ENCODE measurements at places on chromosomes 13 and 19.

DNA sequence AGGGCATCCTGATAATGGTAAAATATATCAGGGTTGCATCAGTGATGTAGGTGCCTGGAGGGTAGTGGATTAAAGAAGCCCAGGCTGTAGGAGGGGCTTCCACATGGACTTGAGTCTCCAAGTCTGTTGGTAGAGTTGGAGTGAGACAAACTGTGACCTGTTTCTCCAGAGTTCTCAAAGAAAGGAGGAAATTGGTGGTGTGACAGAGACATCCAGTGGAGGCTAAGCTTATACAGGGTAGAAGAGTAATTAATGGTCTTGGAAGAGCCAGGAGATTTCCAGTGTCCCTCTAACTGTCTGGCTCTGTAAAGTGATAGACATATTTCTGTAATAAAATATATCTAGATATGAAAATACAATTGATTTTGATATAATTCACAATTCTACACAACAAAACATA is 61.1 kb downstream of the GPC5 start:
- peak; percentile 22 for DNase-seq

- no peak for DNase-seq
Measured at GRCh38 chr19:8306235-8307054, 1.7 kb downstream of the CD320 start.

DNA sequence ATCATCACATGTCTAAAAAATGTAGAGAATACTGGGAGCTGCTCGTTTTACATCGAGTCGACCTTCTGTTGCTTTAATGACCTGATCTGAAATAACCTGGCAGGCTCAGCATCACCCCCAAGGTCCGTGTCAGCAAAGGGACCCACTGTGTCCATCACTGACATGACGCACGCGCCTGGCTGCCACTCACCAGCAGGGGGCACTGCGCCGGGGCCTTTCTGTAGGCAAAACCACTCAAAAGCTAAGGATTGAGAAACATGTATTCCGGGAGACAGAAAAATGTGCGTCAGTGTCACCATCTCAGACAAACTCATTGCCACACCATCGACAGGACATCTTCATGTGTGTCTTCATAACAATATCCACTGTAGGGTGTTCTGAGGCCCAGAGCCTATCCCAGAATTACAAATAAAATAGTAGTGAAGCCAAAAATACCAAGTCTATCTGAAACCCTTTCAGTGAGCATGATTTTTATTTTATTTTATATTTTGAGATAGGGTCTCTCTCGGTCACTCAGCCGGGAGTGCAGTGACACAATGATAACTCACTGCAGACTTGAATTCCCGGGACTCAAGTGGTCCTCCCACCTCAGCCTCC is 130.3 kb upstream of the LSM14A start:
- DNase-seq, result no peak

DNA sequence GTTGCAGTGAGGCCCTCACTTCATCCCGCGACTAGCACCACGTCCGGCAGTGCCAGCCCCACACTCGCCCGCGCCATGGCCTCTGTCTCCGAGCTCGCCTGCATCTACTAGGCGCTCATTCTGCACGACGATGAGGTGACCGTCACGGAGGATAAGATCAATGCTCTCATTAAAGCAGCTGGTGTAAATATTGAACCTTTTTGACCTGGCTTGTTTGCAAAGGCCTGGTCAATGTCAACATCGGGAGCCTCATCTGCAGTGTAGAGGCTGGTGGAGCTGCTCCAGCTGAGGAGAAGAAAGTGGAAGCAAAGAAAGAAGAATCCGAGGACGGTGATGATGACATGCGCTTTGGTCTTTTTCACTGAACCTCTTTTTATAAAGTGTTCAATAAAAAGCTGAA is 48.6 kb downstream of the NLRP12 start:
- no peak for DNase-seq

DNA sequence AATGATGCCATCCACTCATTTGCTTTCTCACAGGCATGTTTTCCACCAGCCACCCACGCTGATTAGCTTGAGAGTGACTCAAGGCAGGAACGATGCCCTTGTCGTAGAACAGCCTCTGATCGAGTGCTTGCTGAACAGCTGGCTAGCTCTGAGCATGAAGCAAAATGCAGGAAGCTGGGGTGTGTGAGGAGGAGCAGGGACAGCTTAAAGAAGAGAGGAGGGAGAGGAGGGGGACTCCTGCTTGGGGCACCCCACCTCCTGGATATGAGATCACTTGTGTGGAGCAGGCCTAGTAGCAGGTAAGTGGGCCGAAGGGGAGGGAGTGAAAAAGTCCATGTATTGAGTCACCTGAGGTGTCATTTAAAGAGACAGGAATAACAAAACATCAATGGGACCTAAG is 48.8 kb downstream of the IRS2 start:
- peak; percentile 41 for DNase-seq

DNA sequence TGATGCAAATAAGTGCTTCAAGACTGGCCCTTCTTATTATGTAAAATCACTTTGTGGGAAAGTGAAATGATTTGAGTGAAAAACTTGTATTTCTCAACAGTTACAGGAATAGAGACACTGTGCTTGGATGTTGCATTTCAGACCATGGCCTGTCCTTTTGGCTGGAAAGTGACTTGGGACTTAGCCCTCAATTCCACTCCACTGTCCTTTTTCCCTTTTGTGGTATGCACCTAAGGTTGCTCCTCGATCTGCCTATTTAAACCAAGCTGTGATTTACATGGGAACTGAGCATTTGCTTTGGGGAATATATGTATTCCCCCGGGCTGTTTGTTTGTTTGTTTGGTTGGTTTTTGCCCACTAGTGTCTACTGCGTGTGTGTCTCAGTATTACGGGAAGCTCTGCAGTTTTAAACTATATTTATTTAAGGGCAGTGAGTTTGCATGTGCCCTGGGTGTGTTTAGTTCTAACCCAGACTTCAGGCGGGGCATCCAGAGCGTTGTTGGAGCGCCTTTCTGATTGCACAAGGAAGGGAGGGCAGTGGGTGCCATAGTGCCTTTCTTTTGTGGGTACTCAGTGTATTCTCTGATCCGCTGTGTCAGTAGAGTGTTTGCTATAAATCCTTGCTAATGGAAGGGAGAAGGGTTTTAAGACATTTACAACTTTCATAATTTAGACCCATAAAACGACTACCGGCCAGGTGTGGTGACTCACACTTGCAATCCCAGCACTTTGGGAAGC is 18.2 kb upstream of the RNF113B start:
- DNase-seq, result no peak

- no peak for DNase-seq
Measured at GRCh38 chr19:11982526-11982925, 17.7 kb downstream of the ZNF763 start.

GRCh38 chr19:8910775-8911414 is 78.7 kb downstream of the MBD3L1 start:
- DNase-seq, result no peak

GRCh38 chr13:43805071-43805468 is 18.3 kb upstream of the ENOX1 start:
- no peak for DNase-seq

DNA sequence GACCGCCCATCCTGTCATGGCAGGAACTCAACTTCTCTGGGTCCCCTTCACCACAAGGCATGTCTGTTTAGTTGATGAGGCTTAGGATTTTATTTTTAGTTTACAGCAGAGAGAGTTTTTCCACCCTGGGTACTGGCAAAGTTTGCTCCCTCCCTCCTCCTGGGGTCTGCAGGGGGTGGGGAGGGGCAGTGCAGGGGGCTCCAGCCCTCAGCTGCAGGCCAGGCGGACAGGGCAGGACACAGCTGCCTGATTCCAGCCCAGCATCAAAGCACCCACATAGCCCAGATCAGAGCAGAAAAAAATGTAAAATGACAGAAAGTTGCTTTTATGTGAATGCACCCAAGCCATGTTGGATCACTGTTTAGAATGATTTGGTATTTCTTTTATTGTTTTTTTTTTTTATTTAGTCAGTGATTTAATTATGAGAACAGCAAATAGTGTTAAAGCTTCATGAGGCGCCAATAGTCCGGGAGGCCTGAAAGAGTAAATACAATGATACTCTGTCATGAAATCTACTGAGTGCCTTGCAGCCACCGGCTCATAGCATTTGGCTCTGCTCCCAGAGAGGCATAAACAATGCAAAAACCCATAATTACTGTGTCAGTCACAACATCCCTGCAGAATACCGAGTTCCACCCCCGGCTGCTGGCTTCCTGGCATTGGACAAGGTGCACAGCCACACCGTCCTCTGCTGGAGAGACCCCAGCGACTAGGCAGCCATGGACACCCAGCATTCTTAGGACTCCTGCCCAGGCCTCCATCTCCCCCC is 923.5 kb downstream of the UQCRFS1 start:
- no peak for DNase-seq

DNA sequence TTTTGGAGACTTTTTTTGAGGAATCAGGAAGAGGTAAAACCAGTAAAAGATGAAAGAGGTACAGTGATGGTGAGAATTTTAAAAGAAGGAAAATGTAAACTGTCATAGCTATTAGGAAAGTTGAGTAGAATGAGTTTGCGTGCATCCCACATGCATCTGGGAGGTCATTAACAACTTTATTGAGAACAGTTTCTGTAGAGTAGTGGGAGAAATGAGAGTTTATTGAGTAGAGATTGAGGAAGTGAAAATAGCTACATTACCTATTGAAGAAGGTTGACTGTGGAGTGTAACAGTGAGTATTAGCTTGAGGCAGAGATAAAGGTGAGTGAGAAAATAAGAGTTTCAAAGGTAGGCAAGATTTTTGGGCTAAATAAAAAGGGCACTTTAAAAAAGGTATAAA is 38.7 kb downstream of the BRCA2 start:
- DNase-seq, result no peak

GRCh38 chr19:14081797-14082674 is 3.5 kb downstream of the C19orf67 start:
- DNase-seq, result no peak

DNA sequence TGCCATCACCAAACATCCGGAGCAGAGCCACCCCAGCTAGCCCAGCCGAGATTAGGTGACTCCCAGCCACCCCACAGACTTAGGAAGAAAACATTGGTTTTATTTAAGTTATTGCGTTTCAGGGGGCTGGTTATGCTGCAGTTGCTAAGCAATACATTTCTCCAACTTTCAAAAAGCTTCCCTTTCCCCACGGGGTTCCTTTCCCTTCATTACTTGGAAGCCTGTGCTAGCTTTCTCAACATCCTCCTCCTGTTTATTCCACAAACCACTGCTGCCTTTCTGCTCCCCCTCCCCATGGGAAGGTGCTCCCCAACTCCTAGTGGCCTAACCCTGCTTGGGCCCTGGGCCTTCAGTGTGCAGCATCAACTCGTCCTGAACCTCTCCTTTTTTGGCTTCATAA is 52.6 kb downstream of the CDADC1 start:
- no peak for DNase-seq

- DNase-seq, result no peak
Measured at GRCh38 chr13:103104340-103104739, 38.1 kb upstream of the SLC10A2 start.

DNA sequence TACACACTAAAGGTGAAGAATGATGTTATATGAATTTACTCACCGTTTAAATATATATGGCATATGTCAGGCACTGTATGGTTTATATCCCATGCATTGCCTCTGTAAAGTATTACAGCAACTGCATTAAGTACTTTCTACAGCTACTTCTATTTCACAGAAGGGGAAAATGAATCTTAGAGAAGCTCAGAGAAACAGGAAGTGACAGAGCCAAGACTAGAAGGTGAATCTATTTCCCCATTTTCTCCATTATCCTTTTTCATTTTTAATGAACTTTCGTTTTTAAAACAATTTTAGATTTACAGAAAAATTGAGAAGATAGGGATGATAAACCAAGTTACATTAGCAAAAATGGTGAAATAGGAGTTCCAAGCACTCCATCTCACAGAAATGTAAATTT is 863.3 kb downstream of the UQCRFS1 start:
- DNase-seq, result no peak

GRCh38 chr19:3061182-3062161 is 823 bp downstream of the TLE5 start:
- no peak for DNase-seq
